ENCODE measurements at places on chromosomes 4 and X.

DNA sequence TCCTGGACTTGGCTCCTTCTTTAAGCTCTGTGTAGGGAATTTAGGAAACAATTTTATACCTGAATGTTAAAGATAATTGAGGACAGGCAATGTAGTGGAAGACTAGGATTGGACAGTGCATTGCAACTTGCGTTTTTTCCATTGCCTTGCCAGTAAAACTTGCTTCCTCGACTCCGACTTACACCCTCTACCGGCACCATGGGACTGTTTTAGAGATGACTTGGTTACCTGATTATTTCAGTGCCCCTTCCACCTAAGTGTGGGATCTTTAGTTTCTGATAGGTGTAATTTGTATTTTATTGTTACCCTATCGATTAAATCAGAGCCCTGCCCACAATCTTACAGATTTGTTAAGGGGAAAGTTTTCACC is 1.2 kb downstream of the PRPS1 start:
- DNase-seq: peak; percentile 25

- DNase-seq: no peak
Measured at GRCh38 chrX:80879916-80880315, 70.2 kb upstream of the BRWD3 start.

- DNase-seq: peak; percentile 56
Measured at GRCh38 chr4:182555997-182556418, 312.8 kb downstream of the TENM3 start.

DNA sequence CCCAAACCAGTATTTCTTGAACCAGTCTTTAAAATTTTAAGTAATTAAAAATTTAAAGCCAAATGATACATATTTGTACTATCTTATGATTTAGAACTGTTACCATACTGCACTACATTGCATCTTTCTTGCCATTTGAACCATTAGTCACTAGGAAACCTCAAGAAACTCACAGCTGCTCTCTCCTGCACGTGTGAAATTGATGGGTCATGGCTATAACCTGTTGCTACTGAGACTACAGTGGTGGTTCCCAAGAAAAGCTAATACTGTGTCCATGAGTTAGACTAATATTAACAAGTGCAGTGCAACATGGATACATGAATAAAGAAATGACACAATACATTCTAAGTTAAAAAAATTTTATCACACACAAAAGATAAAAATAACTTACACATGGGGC is 88.4 kb downstream of the PDE5A start:
- no peak for DNase-seq

GRCh38 chr4:110003401-110004187 is 90.9 kb downstream of the EGF start:
- no peak for DNase-seq

- no peak for DNase-seq
Measured at GRCh38 chr4:158861766-158862165, 92.9 kb downstream of the FNIP2 start.

GRCh38 chr4:113212613-113213012 is 163.2 kb downstream of the ANK2 start:
- no peak for DNase-seq

DNA sequence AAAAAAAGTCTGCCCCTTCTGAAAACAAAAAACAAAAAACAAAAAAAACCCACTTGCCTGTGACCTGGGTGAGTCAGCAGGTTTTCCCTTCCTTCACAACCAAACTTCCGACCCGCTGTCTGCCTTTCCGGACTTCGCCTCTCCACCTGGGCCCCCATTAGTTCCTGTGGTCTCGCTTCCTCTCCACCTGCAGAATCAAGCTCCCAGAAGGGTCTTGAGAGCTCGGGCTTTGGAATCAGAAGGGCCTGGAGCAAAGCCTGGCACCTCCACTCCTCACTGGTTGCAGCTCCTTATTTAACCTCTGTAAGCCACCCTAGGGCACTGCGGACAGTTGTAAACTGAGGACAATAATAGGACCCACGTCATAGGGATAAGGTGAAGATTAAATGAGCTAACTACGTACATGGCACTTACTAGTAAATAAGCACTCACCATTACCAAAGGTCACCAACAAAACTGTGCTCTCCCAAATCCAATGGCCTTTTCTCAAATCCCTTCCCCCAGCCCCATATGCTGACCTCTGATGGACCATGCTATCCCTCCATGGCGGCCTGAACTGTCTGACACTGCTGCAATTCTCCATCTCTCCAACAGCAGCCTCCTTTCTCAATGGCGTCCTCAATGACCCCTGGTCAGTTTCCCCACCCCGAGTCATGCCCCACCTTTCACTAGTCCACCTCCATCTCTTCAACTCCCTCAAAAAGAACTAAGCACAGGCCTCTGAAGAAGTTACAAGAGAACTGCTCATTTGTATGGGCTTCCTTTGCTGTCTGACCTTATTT is 64.2 kb downstream of the IRF2 start:
- DNase-seq: no peak

GRCh38 chr4:36337665-36338185 is 56.3 kb downstream of the DTHD1 start:
- no peak for DNase-seq

- DNase-seq: no peak
Measured at GRCh38 chrX:129641941-129642340, 12.8 kb downstream of the APLN start.

DNA sequence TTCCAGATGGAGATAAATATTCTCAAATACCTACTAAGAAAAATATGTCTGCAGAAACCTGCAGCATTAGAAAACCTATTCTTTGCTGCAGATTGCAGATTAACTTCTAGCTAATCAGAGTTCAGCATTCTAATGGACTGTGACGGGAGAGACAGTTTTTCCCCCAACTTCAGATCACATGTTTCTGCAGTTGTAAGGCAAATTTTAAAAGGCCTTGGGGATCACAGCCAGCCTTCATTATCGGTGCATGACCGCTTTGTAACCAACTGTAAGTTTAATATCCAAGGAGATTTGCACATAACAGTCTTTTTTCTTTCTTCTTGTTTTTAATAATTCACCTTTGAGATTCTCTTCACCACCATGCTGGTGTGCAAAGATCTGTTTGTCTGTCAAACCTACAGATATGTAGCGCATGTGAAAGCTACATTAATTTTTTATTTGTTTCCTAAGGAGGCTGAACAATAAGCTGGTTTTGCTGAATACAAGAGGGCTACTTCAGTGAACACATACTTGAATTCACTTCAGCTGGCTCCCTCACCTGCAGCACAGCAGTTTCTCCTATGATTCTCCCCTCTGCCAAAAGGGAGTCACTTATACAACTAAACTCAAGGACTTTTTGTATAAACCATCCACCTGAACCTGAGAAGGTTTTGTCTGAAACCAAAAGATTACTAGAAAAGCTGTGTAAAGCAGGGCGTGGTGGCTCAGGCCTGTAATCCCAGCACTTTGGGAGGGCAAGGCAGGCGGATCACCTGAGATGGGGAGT is 488.5 kb downstream of the RPA4 start:
- no peak for DNase-seq

DNA sequence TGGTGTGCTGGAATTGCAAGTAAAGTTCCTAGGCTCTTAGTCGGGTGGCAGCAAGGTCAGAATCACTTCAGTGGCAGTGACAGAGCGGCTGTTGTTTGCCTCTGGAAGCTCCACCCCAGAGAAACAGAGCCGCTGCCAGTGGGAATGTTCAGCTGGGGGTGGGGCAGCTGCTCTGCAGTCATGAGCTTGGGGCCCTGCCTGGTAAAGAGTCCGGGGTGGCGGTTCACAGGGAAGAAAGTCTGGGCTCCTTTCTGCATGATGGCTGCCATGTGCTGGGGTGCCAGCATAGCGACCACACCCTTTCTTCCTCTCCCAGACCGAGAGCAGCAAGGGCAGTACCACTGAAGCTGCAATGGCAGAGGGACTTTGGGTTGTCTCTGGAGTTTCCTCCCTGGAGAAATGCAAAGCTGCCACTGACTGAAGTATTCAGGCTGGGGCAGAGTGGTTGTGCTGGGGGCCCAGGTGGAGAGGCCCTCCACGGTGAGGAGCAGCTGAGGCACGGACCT is 108.8 kb upstream of the CENPE start:
- DNase-seq: peak; percentile 7

DNA sequence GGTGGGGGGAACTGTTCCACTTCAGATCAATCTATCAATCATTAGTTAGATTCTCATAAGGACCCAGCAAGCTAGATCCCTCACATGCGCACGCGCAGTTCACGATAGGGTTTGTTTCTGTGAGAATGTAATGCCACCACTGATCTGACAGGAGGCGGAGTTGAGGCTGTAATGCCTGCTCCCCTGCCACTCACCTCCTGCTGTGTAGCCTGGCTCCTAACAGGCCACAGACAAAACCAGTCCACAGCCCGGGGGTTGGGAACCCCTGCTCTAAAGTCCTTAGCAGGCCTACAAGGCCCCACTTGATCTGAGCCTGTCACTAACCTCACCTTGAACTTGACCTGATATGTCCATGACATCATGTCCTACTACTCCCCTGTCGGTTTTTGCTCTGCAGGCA is 30.3 kb downstream of the ARL9 start:
- no peak for DNase-seq

GRCh38 chrX:132933170-132933569 is 25.3 kb downstream of the HS6ST2 start:
- no peak for DNase-seq
